ENCODE measurements at places on chromosomes 5 and 9. TPM values are rescaled to one million over a fixed set of nuclear protein-coding genes. Genes with fewer than 3 reads are reported as not detected.

DNA sequence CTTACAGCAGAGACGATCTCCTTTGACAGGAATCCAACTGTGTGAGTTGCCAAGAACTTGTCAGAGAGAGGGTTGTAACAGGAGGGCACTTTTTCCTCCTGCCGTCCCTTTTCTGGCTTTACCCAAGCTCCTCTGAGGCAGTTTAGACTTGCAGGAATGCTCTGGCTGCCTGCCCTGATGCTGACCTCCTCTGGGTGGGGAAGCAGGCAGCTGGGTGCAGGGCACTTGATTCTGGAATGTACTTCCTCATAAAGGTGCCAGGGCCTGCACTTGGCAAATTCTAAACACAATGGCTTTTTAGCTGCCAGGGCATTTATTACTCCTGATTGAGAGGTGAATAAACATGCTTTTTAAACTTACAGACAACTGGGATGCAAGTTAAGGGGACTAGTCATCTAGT, 190.4 kb downstream of the EPB41L4A start:
- DNase-seq, result peak; percentile 51

- DNase-seq, result no peak
Measured at GRCh38 chr9:3646226-3646625, 120.4 kb upstream of the RFX3 start.

DNA sequence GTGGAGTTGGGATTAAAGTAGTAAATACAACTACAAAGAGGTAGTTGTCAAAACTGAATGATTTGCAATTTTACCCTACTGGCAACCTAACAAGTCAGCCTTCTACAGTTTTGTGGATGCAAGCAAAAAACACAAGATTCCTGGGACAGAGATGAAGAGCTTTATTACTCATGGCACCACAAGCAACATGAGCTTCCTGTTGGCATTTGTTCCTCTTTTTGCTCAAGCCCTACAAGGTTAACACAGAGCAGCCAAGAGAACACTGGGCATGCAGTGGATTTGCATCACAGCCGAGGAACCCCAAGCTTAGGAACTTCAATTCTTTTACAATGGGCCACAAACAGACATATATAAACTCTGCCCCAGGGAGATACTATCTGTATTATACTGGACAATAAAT, 28.8 kb upstream of the DMAC1 start:
- DNase-seq, result no peak

The SOWAHA gene
- not detected for total RNA-seq

DNA sequence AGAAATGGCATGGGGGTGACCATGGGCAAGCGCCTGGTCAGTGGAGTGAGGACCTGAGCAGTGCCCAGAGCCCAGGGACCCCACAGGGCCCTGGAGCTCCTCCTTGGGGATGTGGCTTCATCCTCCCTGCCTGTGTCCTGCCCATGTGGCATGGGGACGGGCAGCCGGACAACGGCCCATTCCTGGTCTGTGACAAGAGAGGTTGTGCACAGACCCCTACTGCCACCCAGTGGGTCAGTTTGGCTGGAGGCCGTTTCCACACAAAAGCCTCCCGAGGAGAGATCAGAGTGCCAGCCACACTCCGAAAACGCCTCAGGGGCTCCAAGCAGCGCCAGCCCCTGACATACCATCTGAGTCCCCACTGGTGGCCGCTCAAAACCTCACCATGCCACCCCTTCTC, 19.8 kb downstream of the SLC6A18 start:
- DNase-seq, result no peak

The HTR4 gene
- total RNA-seq, result not detected

- no peak for DNase-seq
Measured at GRCh38 chr9:123933440-123934212, 3.7 kb upstream of the DENND1A start.

DNA sequence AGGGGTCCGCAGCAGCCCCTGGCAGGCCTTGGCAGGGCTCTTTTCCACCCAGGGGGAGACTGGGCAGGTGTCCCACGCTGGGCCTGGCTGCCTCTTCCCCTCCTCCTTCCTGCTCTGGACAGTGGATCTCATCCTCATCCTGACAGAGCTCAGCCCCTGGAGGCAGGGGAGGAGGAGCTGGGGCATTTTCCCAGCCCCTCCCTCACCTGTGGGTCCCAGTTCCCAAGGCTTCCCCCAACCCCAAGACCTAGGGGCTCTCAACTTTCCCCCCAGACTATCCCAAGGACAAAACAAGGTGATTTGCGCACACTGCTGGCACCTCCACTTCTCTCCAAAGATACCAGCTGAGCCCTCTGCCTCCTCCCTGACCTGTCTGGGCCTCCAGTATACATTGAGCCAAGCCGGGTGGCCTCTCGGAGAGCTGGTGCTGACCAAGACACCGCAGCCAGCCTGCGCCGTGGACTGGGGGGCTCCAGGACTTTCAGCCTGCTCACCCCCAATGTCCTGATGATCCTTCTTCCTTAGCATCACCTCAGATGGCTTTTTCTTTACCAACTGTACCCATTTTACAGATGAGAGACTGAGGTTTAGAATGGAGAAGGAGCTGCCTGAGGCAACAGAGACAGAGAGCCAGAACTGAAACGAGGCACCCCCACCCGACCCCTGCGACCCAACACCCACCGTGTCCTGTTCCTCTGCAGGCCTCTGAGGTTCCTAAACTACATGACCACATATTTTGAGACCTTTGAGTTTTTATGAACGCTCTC, 126.6 kb downstream of the BARX1 start:
- no peak for DNase-seq

The GOLM1 gene
- 21.2 TPM for total RNA-seq

GRCh38 chr9:76898786-76899185, 7.1 kb downstream of the PRUNE2 start:
- no peak for DNase-seq

The DAB2IP gene
- 15.3 TPM for total RNA-seq

The F2RL2 gene
- total RNA-seq, result 0.25 TPM

GRCh38 chr5:126816649-126817048, 39.7 kb downstream of the LMNB1 start:
- no peak for DNase-seq

The PRLR gene
- under 0.01 TPM for total RNA-seq

The PCDHGC4 gene
- 0.89 TPM for total RNA-seq
